ENCODE measurements at places on chromosomes 5 and 9. TPM values are rescaled to one million over a fixed set of nuclear protein-coding genes. Genes with fewer than 3 reads are reported as not detected.

The FOXD4L5 gene
- not detected for total RNA-seq

The PRLR gene
- total RNA-seq = 2.4 TPM

DNA sequence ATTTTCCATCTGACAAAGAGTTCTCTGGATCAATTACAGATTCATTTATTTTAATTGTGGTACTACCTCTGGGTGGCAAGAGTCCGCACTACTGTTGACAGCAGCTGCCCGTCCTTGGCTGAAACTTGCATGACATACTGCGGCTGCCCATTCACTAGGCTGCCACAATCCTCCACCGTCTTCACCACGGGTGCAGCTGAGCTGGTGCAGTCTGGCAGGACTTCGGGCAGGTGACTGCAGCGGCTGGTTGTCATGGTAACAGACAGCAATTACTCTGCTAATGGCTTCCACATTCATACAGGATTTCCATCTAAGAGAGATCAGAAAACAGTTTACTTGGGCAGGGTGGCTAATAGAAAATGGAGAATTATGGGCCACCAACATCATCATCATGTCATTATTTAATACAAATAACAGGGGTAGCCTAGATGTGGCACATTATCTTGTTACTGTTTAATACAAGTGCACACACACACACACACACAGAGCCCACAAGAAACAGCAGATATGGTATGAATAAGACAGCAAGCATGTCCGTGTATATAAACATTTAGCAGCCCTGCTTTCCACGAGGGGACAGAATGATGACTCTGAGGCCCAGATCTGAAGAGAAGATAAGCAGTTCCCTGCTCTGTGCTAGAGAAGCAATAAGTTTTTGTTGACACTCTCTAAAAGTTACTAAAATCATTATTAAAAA lies 112.3 kb downstream of the MARCHF3 start:
- no peak for DNase-seq

- no peak for DNase-seq
These were observed 515.9 kb upstream of the CYLC2 start for GRCh38 chr9:102479191-102479590.

GRCh38 chr9:33012328-33013069 lies 11.1 kb upstream of the APTX start:
- no peak for DNase-seq

DNA sequence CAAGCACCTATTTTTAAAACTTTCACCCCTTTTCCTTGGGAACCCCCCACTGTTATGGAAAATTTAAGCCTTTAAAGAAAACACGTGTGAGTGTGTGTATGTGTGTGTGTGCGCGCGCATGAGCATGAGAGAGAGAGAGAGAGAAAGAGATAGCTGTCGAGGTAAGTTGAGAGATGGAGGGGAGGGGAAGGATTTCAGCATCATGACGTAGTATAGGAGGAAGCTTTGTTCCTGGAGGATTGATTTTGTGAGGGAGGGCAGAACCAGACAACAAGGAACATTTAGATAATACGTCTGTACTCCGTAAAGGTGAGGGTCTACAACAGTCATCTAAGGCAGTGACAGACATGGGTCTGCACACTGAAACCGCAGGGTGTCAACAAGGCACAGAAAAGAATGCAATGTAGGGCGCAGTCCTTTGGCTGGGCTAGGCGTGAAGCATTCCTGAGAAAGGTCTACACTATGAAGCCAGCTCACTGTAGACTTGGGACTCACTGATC lies 227.7 kb downstream of the SMARCA2 start:
- no peak for DNase-seq

The AQP3 gene
- 27.7 TPM for total RNA-seq

DNA sequence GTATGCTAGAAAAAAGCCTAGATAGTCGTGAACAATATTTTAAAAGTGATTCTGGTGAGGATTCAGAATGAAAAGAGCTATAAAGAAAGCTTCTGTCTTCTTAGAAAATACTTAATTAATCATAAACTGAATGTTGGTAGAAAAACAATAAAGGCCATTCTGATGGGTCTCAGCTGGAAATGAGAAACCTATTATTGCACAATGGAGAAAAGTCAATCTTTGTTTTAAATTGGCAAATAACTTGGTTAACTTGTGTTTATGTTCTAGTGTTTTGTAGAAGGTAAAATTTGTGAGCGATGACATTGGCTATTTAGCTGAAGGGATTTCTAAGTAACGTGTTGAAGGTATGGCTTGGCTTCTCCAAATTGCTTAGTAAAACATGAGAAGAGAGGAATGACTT lies 74.1 kb upstream of the TMED7 start:
- no peak for DNase-seq

Data from mesenteric fat pad (tissue), 1 donor.